Bronchial epithelial cell (primary cell): ENCODE measurements at places on chromosomes 7 and 10. TPM values are rescaled to one million over a fixed set of nuclear protein-coding genes. Genes with fewer than 3 reads are reported as not detected.

The NEURL1 gene
- total RNA-seq = 1.1 and 5.1 TPM in 2 replicates

The KCP gene
- total RNA-seq = 0.53 and 1.3 TPM in 2 replicates

The HYAL4 gene
- under 0.01 and 0.13 TPM in 2 replicates for total RNA-seq

The ANKRD26 gene
- total RNA-seq = 2.9 and 4.7 TPM in 2 replicates

The HMX2 gene
- total RNA-seq = not detected in 2 replicates

DNA sequence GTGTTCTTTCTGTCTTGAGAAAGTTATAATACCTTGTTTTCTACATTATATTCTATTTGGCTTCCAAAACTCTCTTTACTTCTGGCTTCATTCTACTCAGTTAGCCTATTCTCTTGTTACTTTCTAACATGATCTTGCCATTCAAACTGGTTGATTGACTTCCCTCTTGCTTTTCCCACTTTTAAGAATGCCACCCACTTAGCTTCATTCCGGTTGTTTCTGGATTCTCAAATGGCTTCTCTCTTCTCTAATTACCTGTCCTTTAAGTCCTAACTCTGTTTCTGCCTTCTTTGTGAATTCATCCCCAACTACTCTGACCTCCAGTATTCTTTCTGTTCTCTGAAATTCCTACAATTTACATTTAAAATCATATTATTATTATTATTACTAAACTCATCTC is 52.0 kb downstream of the ANKIB1 start:
- no peak for DNase-seq

GRCh38 chr7:149620961-149621360 is 123.4 kb upstream of the ZNF746 start:
- DNase-seq = no peak

- DNase-seq = peak; percentile 99
Observed at GRCh38 chr7:135333200-135333599, 99.6 kb downstream of the STRA8 start.

- DNase-seq = no peak
Observed at GRCh38 chr7:101554584-101555268, 74.4 kb downstream of the MYL10 start.

DNA sequence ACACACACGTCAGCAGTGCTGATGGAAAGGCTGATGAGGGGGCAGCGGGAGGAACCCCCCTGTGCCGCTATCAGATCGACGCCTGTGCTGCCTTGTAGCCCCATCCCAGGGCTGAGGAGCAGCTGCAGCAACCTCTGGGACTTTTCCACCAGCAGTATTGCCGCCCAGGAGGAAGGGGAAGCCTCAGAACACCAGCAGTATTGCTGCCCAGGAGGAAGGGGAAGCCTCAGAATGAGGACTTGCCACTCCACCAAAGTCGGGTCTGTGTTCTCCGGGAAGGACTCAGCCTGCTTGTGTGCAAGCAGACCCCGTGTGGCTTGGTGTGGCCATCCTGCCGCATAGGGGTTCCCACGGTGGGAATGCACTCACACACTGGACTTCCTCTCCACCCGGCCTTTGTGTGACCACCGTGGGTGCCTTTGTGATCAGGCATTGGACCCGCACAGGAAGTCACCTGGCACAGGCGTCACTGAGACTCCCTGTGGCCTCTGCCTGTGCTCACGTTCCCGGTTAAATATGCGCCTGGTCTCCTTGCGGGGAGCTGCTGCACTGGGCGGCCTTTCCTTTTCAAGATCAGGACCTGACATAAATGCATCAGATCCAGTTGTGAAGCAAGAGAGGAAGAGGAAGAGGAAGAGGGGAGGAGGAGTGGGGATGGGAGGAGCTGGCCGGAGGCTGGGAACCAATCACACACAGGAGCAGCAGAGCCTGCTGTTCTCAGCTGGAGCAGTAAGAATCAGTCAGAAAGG is 248.5 kb downstream of the DNAJB6 start:
- no peak for DNase-seq
